Epithelial cell of proximal tubule (primary cell): ENCODE measurements at places on chromosomes 12 and 14. TPM values are rescaled to one million over a fixed set of nuclear protein-coding genes. Genes with fewer than 3 reads are reported as not detected.

GRCh38 chr12:29149691-29150281 is 708 bp downstream of the FAR2 start:
- DNase-seq, result no peak

DNA sequence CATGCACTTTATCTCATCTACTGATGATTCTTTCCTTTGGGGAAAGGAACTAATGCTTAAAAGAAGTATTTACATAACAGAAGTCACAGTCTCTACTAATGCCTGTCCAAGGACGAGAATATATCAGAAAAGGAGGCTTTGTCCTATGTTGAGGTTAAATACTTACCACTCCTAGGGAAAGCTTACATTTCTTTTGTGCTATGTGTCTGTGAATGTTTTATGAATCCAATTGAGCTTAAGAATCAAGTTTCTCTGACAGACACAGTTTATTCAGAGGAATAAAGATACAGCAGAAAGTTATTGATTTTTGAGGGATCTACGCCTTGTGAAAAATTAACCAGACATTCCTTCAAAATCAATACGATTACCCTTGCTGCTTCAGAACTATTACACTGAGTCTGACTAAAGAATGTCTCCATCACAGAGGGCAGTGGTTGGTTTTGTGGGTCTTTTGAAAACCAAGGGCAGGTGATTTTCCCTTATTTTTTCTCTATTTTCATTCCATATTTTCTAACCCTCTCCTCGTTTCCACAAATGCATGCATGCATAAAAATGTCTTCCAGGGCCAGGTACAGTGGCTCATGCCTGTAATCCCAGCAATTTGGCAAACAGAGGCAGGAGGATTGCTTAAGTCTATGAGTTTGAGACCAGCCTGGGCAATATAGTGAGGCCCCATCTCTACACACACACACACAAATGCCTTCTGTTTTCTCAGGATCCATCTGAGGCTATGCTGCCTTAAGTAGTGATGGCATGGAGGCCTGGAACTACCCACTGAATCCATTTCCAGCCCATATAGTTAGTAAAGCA is 1095.1 kb downstream of the GALC start:
- no peak for DNase-seq

DNA sequence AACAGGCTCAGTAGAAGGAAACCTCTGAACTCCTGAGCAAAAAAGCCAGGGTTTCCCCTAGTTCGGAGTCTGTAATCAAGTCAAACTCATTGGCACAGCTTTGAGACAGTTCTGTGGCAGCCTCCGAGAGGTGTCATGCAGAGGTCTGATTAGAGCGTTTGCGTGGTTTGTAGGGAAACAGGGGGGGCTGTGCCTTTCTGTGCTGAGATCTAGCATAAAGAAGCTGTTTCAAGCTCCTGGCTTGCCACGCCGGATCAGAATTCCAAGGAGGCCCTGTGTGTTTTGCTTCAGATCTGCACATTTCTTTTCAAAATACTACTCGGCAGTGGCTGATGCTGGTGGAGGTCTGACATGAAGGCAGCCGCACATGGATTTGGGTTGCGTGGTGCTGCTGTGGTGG is 1.7 kb downstream of the CABP1 start:
- no peak for DNase-seq

DNA sequence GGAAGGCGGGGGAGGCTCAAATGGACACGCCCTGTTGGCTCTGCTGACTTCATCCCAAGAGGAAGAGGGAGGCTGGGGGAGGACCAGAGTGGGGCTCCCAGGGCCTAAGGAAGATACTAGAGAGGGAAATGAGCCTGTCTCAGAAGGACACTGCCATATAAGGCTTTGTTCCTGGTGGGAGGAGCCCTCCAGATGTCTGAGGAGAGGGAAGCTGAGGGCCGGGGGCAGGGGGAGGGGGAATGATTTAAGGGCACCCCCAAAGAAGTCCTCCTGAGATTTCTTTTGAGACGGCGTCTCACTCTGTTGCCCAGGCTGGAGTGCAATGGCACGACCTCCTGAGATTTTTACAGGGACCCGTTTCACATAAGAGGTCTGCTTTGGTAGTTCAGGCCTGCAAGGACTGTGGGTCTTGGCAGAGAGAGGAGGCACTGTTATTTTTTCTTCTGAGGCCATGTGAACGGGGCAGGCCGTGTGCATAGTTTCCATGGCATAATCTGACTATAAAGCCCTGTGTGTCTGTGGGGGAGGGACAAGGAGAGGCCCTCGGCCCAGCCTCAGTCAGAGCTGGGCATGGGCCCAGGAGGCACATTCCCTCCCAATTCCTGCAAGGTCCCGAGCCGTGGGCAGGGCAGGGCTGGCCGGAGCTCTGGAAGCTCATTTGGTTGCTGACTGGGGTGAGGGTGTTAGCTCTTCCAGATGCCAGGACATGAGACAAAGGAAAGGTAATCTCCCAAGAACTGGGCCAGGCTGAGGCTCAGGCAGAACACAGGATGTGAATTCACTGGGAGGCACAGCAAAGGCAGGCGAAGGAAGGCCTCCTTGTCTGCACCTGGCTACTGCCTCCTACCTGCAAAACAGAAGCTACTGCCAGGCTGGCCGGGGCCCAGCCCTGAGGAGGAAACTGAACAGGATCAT is 22.2 kb upstream of the PLEKHG3 start:
- peak; percentile 54 for DNase-seq

- no peak for DNase-seq
Observed at GRCh38 chr14:103562179-103562428, 353 bp downstream of the BAG5 start.

GRCh38 chr12:104181313-104181712 is 34.3 kb upstream of the TXNRD1 start:
- DNase-seq, result peak; percentile 76

The CISTR gene
- total RNA-seq, result not detected in 2 replicates

- no peak for DNase-seq
Observed at GRCh38 chr12:122891661-122892525, 4.0 kb downstream of the VPS37B start.

- no peak for DNase-seq
Observed at GRCh38 chr12:24993793-24994192, 44.9 kb upstream of the BCAT1 start.

GRCh38 chr12:21456291-21456780 is 18.9 kb downstream of the PYROXD1 start:
- no peak for DNase-seq

DNA sequence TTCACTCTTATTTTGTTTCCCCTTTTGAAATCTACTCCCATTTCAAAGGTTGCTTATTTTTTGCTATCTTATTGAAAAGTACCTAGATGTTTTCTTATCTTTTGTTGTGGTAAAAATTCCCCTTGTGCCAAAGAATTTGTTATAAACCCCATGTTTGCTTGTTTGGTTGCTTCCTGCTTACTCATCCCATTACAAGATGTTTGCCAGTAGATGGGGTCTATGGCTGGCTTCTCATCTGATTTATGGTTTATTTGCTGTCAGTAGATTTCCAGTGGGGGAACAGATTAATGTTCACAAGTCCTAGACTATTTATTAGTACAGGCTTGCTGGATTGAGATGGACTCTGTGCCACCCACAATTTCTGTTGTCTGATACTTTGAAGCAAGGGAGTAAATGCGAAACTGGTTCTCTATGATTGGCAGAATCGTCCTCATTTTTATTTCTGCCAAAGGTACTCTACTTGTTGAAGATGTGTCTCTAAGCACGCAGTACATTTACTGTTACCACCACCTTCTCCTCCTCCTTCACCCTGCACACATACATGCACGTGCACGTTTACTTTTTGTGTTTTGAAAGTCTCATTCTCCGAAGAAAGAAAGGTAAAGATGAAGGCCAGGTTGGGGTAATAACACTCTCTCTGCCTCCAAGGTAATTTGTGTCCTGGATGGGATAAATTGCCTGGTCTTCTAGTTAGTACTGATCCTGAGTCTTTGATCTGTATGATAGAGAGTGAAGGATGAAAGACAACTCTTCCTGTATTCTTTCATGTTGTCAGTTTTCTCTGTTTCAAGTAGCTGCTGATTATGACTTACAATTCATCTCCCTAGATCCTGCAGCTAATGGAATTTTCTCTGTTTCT is 117.2 kb upstream of the ATP2B1 start:
- no peak for DNase-seq

The KIF26A gene
- 0.46 and 0.87 TPM in 2 replicates for total RNA-seq

DNA sequence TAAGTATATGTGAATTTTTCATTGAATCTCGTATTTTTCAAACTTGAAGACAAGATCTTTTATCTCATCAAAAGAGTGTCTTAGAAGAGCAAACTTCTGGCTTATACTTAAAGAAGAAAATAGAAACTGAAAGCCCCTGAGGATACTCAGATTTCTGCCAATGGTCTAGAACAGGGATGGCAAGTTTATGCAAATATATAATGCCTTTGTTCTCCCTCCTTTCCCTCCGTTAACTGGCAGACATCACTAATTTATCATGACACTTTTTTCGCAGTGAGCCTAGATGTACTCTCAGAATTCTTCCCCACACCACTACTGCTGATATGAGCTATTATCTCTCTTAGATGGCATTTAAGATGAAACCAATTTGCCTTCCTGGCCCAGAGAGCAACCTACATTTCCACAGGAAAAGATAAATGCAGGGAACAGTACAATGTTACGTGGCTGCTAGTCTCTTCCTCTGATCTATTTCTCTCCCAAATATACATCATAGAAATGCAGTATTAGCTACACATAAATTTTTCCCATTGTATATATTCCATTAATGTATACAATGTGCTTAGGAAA is 40.0 kb upstream of the DAAM1 start:
- DNase-seq, result no peak

- no peak for DNase-seq
Observed at GRCh38 chr12:42686514-42687172, 97.1 kb upstream of the PRICKLE1 start.

DNA sequence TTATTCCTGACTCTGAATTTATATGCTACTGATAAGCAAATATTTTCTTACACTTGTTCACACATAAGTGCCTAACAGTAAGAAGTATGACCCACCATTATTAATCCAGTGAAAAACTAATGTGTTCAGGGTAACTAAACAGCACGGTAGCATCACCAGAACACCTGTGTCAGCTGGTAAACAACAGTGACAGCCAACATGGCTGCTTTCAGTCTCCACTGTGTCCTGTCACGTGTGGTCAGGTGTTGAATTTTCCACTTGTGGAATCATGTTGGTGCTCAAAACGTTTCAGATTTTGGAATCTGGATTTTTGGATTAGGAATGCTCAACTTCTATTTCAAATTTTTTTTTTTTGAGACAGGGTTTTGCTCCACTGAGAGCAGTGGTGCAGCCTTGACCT is 14.3 kb upstream of the ATP23 start:
- DNase-seq, result no peak

DNA sequence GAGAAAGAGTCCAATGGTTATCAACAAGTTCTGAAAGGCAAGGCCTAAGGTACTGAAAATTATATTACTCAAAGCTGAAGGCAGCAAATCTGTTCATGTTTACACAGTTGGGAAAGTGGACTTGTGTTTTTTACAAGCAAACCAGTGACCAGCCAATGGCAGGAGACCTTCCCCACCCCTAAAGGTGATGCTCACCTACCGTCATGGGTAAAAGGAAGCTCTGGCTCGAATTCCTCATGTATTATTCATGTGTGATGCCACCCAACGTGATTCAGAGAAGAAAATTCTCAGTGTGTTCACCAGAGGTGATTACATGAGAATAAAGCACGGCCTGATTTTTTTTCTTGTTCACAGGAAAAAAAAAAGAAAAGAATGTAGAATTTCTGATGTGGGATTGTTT is 1161.2 kb upstream of the SEL1L start:
- DNase-seq, result no peak

GRCh38 chr14:100019156-100019744 is 46.0 kb upstream of the EVL start:
- no peak for DNase-seq

The A2M gene
- total RNA-seq, result 0.17 and 0.29 TPM in 2 replicates

The SLC22A17 gene
- 4.3 and 7.3 TPM in 2 replicates for total RNA-seq

GRCh38 chr12:14403293-14403692 is 37.8 kb downstream of the ATF7IP start:
- DNase-seq, result no peak

The SERPINA9 gene
- not detected in 2 replicates for total RNA-seq
